ENCODE measurements at places on chromosomes 13 and 19.

GRCh38 chr13:30932481-30933353 is at the start of gene TEX26:
Gene TEX26, plus strand, starts transcription at chr13:30932656. Its CDS starts 60 bp downstream, at chr13:30932716.
- DNase-seq: no peak

DNA sequence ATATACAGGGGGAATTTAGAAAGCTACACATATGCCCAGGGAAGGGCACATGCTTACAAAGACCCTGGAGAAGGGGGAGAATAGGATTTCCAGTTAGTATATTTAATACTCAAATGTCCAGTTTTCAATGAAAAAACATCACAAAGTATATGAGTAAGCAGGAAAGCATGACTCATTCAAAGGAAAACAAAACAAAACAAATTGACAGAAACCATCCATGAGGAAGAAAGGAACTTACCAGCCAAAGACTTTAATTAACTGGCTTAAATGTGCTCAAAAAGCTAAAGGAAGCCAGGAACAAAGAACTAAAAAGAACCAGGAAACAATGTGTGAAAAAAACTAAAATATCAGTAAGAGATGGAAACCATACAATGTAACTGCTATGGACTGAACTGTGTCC is 716.2 kb upstream of the ARGLU1 start:
- DNase-seq: no peak

GRCh38 chr19:17236811-17237543 is 8.7 kb downstream of the NR2F6 start:
- no peak for DNase-seq

- no peak for DNase-seq
Measured at GRCh38 chr19:4521170-4521887, 3.0 kb upstream of the PLIN4 start.

Data from activated naive CD4-positive, alpha-beta T cell treated with anti-CD3 and anti-CD28 coated beads, Interleukin-2, amount 50 U/mL, for 16 hours (primary cell).